Renal cortical epithelial cell (primary cell): ENCODE measurements at places on chromosomes 6 and 20. TPM values are rescaled to one million over a fixed set of nuclear protein-coding genes. Genes with fewer than 3 reads are reported as not detected.

SLC22A16 gene
- not detected in 2 replicates for total RNA-seq

SLC24A3 gene
- total RNA-seq, result under 0.01 and 0.10 TPM in 2 replicates

PDE7B gene
- total RNA-seq, result 0.35 and 3.2 TPM in 2 replicates

NHSL1 gene
- 11.8 and 38.0 TPM in 2 replicates for total RNA-seq

RBCK1 gene
- 114 and 166 TPM in 2 replicates for total RNA-seq

LHFPL5 gene
- 0.10 TPM in 1 of 2 replicates, not detected in the other for total RNA-seq

PROCR gene
- total RNA-seq, result 31.5 and 76.4 TPM in 2 replicates

CCDC170 gene
- total RNA-seq, result 0.17 and 0.25 TPM in 2 replicates

SPATA25 gene
- 0.85 and 1.0 TPM in 2 replicates for total RNA-seq

MYO6 gene
- total RNA-seq, result 53.3 and 116 TPM in 2 replicates

NOX3 gene
- total RNA-seq, result not detected in 2 replicates

RAB32 gene
- 82.4 and 277 TPM in 2 replicates for total RNA-seq

KHDRBS2 gene
- not detected in 2 replicates for total RNA-seq

PBX2 gene
- total RNA-seq, result 32.0 and 55.9 TPM in 2 replicates

CHD6 gene
- 12.7 and 45.5 TPM in 2 replicates for total RNA-seq

OSTM1 gene
- 40.8 and 52.6 TPM in 2 replicates for total RNA-seq

RUNX2 gene
- total RNA-seq, result 13.9 and 34.1 TPM in 2 replicates

WASF1 gene
- 8.0 and 22.8 TPM in 2 replicates for total RNA-seq

CDSN gene
- under 0.01 and 0.05 TPM in 2 replicates for total RNA-seq

RIPOR2 gene
- total RNA-seq, result 0.60 and 1.0 TPM in 2 replicates

PCSK2 gene
- 0.15 TPM in 1 of 2 replicates, not detected in the other for total RNA-seq

MEI4 gene
- 0.17 and 1.2 TPM in 2 replicates for total RNA-seq

RAET1L gene
- total RNA-seq, result 0.99 and 3.1 TPM in 2 replicates

PTCHD4 gene
- 3.1 and 24.4 TPM in 2 replicates for total RNA-seq

PBOV1 gene
- not detected in 2 replicates for total RNA-seq

BHLHE23 gene
- total RNA-seq, result not detected in 2 replicates

TPBG gene
- 20.0 and 38.4 TPM in 2 replicates for total RNA-seq

PRDM13 gene
- total RNA-seq, result not detected in 2 replicates

ASIP gene
- total RNA-seq, result not detected in 2 replicates

LY6G6C gene
- total RNA-seq, result not detected in 2 replicates

CD109 gene
- 25.2 and 29.8 TPM in 2 replicates for total RNA-seq

JARID2 gene
- total RNA-seq, result 5.9 and 8.5 TPM in 2 replicates

LKAAEAR1 gene
- not detected in 2 replicates for total RNA-seq

CHRNA4 gene
- not detected in 2 replicates for total RNA-seq

DLL1 gene
- 0.15 and 2.1 TPM in 2 replicates for total RNA-seq

FAM50B gene
- 4.7 and 12.6 TPM in 2 replicates for total RNA-seq

EYA2 gene
- total RNA-seq, result not detected in 2 replicates

TAF4 gene
- total RNA-seq, result 3.3 and 19.9 TPM in 2 replicates

PLA2G7 gene
- 0.10 and 0.87 TPM in 2 replicates for total RNA-seq

MUC22 gene
- 0.15 TPM in 1 of 2 replicates, not detected in the other for total RNA-seq

BTN1A1 gene
- not detected in 2 replicates for total RNA-seq

MLIP gene
- total RNA-seq, result 0.15 TPM in 1 of 2 replicates, not detected in the other

PLEKHG1 gene
- total RNA-seq, result 11.1 and 13.4 TPM in 2 replicates

SLC17A3 gene
- 5.6 and 30.0 TPM in 2 replicates for total RNA-seq

TRIM10 gene
- total RNA-seq, result under 0.01 TPM in 1 of 2 replicates, not detected in the other

TSHZ2 gene
- 0.17 and 0.30 TPM in 2 replicates for total RNA-seq

TNF gene
- 2.4 and 7.8 TPM in 2 replicates for total RNA-seq

EYS gene
- 0.10 and 0.87 TPM in 2 replicates for total RNA-seq

PLN gene
- total RNA-seq, result not detected in 2 replicates

MUCL3 gene
- 0.17 TPM in 1 of 2 replicates, not detected in the other for total RNA-seq
